Stimulated activated CD4-positive, alpha-beta T cell treated with anti-CD3 and anti-CD28 coated beads, Interleukin-4, amount 100 ng/mL, for 48 hours (primary cell): ENCODE measurements at places on chromosomes 16 and 17.

- DNase-seq: peak; percentile 89
Measured at GRCh38 chr17:47840742-47841487, at the start of gene SCRN2. SCRN2 (minus strand) TSS chr17:47841273; CDS start chr17:47840843, 430 bp downstream.

- no peak for DNase-seq
Measured at GRCh38 chr17:74827800-74828199, 31.9 kb downstream of the GRIN2C start.

DNA sequence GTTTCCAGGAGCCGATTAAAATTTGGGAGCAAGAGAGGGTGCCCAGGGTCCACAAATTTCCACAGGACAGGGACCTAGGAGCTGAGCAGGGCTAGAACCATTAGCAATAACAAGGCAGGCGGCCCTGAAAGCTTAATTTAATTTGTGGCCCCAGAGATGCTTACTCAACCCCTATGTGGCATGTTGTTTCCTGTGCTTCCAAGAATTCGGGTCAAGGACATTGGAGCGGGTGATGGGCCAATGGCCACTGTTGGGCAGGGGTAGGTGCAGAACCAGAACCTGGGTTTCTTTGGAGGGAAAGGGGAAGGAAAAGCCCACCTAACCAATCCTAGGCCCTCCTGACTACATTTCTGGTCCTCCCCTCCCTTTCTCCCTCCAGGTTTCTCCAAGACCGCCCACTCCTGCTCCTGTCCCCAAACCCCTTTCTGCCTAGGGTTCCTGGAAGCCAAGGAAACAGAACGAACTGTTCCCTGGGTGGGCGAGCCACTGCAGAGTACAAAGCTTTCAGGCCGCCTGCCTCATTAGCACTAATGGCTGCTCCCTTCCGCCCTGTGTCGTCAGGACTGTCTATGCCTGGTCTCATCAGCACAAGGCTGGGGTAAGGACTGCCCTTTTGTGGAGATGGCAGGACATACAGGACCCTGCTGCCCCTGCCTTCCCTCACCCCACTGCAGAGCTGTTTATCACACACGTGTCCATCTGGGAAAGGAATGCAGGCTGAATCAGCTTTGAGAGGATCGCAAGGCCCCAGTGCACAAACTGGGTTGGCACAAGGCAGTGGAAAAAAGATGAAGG, 581 bp upstream of the AGRP start:
- no peak for DNase-seq

- DNase-seq: no peak
Measured at GRCh38 chr17:34300652-34301370, 15.3 kb downstream of the CCL11 start.

DNA sequence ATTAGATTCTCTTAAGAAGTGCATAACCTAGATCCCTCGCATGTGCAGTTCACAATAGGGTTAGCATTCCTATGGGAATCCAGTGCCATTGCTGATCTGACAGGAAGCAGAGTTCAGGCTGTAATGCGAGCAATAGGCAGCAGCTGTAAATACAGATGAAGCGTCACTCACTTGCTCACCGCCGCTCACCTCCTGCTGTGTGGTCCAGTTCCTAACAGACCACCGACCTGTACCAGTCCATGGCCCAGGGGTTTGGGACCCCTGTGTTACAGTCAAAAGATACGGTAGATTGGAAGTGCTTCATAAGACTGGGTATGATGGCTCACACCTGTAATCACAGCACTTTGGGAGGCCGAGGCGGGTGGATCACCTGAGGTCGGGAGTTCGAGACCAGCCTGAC, 2.8 kb downstream of the STAT5A start:
- no peak for DNase-seq

DNA sequence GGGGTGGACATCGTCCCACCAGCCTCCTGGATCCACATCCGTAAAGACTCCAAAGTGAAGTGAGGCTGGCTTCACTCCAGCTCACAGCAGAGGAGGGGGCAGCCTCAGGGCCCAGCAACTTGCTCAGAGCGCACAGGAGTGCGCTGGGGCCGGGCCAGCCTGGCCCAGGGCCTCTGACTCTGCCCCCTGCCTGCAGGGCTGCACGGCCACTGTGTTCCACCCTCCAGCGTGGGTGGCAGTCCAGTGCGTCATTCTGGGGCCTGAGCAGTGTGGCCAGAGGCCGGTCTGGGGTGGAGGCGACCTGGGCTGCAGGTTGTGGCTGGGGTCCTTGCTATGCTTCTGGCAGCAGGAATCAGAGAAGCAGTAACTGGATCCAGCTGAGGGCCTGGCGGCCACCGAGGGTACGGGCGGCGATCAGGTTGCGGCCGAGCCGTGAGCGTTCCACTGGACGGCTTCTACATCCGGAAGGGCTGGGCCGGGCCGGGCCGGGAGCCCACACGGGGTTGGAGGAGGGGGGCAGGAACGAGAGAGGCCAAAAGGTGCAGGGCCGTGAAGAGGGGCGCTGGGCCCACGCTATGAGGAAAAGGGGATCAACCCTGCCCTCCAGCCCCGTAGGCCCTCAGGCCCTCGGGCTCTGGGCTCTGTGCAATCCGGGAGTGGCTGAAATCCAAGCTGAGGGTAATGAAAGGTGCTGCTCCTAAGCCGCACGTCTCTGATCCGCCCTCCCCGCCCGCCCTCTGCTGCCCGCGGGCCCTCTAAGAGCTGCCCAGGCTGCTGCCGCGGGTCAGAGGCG, at the start of gene FSCN2:
TSS of gene FSCN2 (plus strand) at position 787 of the 793 bp plus-strand sequence. CDS start 155 bp downstream, outside the sequence.
- DNase-seq: no peak

DNA sequence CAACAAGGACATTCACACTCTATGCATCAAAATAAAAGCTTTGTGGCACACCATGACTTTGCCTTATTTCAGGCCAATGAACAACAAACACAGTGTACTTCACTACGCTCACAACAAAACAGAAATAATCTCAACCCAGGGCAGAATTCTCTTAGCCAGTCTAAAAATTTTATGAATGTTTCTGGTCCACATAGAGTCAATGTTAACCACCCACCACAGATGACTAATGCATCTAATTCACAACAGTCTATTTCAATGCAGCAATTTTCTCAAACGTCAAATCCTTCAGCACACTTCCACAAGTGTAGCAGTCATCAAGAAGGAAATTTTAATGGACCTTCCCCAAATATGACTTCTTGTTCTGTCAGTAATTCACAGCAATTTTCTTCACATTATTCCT, 101.7 kb downstream of the CHD9 start:
- no peak for DNase-seq

GRCh38 chr17:40623419-40624210, 24.0 kb downstream of the SMARCE1 start:
- no peak for DNase-seq

- no peak for DNase-seq
Measured at GRCh38 chr17:73360961-73361761, 49.4 kb upstream of the CDC42EP4 start.

GRCh38 chr17:14746822-14747602, 446.1 kb downstream of the HS3ST3B1 start:
- no peak for DNase-seq

GRCh38 chr16:80687606-80688005, 116.8 kb downstream of the CDYL2 start:
- no peak for DNase-seq

GRCh38 chr17:74012465-74012864, 191.0 kb upstream of the RPL38 start:
- DNase-seq: peak; percentile 10

- DNase-seq: peak; percentile 11
Measured at GRCh38 chr16:24499193-24499814, 40.1 kb upstream of the RBBP6 start.

GRCh38 chr17:19940722-19941464, 36.7 kb downstream of the AKAP10 start:
- no peak for DNase-seq

GRCh38 chr17:33962857-33963655, 292.0 kb upstream of the CCL2 start:
- DNase-seq: no peak

GRCh38 chr17:45431531-45432404, 902 bp downstream of the ARHGAP27 start:
- peak; percentile 62 for DNase-seq

DNA sequence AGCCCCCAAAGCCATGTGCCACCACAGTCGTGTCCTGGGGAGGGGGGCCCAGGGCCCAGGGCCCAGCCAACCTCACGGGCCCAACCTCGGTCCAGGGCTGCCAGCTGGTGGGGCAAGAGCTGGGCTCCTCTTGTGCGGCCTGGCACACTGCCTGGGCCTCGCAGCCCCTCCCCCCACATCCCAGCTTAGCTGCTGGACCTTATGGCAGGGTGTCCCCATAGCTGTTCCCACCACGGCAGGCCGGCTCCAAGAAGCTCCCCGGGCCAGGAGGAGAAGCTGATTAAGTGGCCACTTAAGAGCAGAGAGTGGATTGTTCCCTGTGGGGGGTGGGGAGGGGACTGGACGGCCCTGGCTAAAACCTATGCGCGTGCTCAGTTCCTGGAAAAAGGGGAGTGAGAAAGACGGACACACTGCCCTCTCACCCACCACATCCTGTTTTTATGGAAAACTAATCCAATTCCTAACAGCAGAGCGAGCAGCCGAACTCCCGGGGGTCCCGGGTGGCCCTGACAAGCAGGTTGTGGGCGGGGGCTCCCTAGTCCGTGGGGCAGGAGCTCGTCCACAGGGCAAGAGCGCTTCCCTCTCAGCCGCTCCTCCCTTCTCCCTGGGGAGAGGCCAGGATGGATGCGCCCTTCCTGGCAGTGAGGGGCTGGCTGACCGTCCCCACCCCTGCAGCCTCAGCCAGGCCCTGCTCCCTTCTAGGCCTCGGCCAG, 16.8 kb downstream of the PIEZO1 start:
- DNase-seq: no peak

DNA sequence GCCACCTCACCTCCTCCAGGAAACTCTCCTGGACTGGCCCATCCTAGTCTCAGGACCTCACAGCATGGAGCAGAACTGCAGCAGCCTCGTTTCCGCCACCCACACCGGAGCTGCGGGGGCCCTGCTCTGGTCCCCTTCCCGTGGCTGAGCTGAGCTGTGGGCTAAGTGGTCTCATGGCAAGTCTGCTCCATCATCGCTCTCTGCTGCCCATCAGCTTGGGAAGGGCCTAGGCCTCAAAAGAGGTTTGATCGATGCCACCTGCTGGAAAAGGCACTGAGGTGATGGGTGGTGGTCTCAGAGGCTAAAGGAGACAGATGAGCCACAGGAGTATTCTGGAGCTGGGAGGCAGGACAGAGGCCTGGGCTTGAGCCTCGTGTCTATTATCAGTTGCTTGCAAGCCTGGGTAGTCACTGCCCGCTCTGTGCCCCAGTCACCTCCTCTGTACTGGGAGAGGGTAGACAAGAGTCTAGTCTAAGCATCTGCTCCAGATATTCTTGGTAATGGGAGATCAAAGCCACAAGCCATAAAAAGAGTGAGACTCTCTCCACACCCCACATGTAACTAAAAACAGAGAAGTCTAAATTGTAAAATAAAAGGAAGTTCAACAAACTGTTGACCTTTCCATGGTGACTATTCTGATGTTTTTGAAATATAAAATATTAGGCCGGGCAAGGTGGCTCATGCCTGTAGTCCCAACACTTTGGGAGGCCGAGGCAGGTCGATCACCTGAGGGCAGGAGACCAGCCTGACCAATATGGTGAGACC, 1.6 kb downstream of the ITGAE start:
- DNase-seq: no peak

GRCh38 chr17:76365256-76365903, 11.7 kb upstream of the PRPSAP1 start:
- no peak for DNase-seq

- DNase-seq: no peak
Measured at GRCh38 chr17:20302246-20302917, 165.0 kb downstream of the LGALS9B start.

GRCh38 chr16:11034481-11034931, 90.1 kb downstream of the CLEC16A start:
- DNase-seq: no peak

- no peak for DNase-seq
Measured at GRCh38 chr17:80204626-80205468, 15.3 kb downstream of the SGSH start.

GRCh38 chr16:86035906-86036305, 136.9 kb downstream of the IRF8 start:
- no peak for DNase-seq

GRCh38 chr17:48100160-48100559, 1.1 kb downstream of the CBX1 start:
- no peak for DNase-seq

DNA sequence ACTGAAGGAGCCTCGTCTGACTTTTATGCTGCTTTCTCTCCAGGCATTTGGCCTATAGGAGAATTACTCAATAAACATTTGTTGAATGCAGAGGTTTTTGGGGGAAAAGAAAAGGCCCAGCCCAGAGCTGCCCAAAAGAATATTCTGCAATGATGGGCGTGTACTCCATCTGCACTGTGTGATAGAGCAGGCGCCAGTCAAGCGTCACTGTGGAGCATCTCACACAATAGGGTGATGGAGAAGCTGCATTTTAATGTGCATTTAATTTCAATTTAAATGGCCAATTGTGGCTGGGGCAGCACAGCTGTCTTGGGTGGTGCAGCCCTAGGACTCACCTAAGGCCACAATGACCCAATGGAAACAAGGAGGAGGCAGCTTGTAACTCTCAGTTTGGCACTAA, 20.6 kb downstream of the GLYR1 start:
- DNase-seq: no peak

DNA sequence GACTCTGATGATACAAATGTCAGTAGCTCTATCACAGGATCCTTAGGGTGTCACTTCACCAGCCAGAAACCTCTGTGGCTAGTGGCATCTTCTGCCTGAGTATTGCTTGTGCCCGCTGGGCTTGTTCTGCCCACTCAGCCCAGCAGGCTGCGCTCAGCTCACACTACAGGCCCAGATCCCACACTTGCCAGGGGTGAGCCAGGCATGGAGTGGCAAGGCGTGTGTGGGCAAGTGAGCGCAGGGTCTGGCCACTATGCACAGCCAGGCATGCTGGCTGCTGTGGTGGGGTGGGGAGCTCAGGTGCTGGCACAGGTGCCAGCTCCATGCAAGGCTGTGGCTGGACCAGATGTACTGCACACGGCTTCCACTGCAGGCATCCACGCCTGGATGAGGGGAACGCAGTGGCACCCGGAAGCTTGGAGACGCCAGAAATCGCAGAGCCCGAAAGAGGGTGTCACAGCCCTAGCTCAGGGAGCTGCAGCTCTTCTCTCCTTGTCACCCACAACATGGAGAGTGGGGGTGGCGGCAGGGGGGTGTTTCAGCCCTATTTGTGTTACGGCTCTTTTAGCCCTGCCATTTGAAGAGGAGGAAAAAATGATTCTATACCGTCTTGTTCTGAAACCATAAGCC, 10.2 kb downstream of the CFAP97D1 start:
- no peak for DNase-seq

DNA sequence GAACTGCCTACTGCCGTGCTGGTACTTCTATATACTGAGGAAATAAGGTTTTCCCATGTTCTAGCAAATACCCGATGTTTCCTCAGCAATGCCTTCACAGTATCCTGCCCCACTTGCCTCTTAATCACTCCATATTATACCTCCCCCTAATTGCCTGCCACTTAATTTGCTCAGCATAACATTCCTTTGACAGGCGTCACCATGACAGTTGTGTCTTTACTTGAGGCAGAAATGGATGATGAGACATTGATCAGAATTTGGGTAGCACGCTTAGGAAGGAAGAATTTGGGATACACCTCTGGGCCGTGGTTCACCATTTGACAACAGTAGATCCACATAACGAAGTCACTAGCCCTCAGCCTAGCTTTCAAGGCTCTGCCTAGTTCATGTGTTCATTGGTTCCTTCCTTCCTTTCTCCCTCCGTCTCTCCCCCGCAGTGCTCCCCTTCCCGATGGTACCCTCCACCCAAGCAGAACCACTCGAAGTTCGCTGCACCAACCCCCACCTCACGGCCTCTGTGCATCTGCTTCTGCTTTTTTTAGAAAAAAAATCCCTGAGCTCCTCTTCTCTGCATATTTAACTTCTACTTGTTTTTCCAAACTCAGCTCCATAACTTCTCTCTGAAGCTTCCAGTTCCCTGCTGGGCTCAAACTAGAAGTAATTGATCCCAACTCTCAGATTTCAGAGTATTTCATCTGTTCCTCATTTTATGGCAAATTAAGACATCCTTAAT, 19.4 kb downstream of the IQCK start:
- no peak for DNase-seq
